COR-L47 (cell line): ENCODE measurements at places on chromosomes 4 and X.

GRCh38 chr4:24405341-24405740 lies 179.0 kb downstream of the DHX15 start:
- no peak for DNase-seq

GRCh38 chr4:161133586-161134276 lies 1030.1 kb downstream of the FSTL5 start:
- DNase-seq: no peak

DNA sequence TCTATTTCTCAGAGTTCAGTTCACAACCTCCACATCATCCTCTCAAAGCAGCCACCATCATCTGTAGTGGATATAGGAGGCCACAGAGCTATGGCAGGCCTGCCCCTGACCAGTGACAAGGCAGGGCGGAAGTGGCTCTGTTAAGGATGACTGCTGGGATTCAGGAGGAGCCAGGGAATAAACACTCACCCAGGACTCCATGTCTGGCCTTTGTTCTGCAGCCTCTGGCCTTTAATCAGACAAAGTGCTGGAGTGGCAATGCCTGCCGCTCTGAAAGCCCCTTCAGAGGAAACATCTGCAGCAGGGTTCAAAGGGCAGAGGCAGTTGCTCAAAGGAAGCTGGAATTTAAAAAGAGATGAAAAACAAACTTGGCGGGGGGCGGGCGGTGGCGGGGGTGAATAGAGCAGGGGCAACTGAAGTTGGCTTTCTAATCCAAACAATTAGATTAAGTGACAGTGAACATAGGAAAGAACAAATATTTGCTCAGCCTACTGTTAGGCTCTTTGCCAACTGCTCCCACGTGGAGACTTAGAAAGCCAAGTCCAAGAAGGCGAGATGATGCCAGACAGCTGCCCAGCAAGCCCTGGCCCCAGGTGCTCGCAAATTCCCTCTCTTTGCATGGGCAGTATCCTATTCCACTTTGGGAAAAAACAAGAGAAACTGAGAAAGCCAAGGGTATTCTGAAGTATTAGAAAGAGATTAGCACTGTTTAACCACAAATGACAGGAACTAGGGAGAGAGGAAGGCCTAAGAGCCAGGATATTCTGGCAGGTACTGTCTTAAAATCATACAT lies 5.5 kb downstream of the MPP1 start:
- peak; percentile 91 for DNase-seq

DNA sequence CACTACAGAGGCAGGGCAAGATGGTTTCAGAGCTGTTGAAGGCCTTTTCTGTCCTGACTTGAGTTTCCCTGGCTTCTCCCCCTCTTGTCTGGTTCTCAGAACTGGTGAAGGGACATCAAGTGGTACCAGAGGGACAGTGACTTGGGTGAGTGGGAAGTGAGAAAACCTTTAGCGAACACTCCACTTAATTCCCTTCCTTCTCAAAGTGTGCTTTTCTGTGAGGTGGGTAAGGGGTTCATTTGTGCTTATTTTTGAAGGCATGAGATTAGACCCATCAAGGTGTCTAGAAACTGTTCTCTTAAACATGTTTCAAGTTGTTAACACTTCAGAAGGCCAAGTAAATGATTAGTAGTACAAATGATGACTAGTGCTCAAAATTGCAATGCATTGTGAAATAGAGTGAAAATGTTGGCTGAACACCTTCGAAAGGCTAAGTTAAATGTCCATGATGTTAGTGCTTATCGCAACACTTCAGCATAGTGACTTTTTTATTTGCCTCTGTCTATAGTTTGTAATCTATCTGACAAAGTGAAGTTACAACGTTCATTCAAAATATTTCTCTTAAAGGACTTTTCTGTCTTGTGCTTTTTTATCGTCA lies 2.8 kb downstream of the AREG start:
- no peak for DNase-seq

- DNase-seq: no peak
These were observed 87.9 kb downstream of the TET2 start for GRCh38 chr4:105234582-105234981.

GRCh38 chr4:145098675-145099037 lies 545 bp downstream of the ABCE1 start:
- peak; percentile 20 for DNase-seq

- peak; percentile 30 for DNase-seq
These were observed 182.5 kb upstream of the NPY2R start for GRCh38 chr4:155025762-155026457.

GRCh38 chrX:103817502-103817901 lies 14.6 kb downstream of the RAB9B start:
- no peak for DNase-seq

DNA sequence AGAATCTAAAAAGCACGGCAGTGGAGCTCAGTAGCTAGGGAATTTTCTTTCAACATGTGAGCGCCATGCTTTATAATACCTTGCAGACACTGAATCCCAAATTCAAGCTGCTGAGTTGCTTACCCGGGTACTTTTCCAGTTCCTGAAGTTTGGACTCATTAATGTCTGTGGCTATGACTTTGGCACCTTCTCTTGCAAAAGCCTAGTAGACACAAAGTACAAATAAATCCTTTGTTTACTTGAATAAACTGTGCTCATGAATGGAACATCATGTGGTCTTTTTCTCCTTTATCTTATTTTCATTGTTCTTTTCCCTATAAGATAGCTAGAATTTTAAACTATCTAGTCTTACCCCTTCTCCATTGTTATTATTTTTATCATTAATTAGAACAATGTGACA lies 4.6 kb downstream of the BDH2 start:
- no peak for DNase-seq

DNA sequence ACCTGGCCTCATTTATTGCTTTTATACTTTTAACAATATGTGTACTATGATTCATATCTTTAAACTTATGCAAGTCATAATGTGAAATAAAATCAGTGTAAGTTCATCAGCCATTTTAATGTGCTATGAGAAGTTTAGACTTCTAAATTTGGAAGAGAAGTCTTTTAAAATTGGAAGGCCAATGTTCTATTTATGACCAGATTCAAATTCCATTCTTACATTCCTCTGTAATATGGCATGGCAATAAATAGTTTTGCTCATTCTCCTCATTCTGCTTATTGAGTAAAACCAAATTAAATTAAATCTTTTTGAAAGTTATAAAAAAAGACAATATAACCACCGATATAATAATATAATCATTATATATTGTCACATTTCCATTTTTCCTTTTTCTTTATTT lies 126.2 kb downstream of the SORBS2 start:
- no peak for DNase-seq

GRCh38 chr4:25703731-25704388 lies 48.2 kb downstream of the SLC34A2 start:
- DNase-seq: no peak

- DNase-seq: no peak
These were observed 11.2 kb upstream of the ZCCHC13 start for GRCh38 chrX:74292808-74293123.

GRCh38 chr4:186299291-186299690 lies 33.3 kb downstream of the F11 start:
- DNase-seq: no peak

DNA sequence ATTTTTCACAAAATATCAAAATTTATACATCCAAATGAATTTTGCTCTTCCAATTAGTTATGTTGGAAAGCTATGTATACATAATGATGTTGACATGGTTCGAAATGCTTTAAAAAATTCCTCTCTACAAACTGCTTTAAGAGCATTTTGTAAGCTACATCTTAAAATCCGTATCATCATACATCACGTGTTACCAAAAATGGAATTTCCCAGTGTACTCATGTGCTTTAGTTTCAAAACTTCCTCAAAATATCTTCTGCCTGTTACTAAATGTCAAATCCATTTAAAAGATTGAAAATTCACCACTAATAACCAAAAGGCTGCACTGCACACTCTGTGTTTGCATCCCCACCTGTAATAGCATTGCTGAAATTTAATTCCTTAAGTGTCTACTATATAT lies 87.9 kb downstream of the WDFY3 start:
- no peak for DNase-seq

- no peak for DNase-seq
These were observed 95.4 kb downstream of the GPR143 start for GRCh38 chrX:9670136-9670814.

GRCh38 chr4:119646347-119647071 lies 17.9 kb upstream of the PDE5A start:
- DNase-seq: peak; percentile 88

DNA sequence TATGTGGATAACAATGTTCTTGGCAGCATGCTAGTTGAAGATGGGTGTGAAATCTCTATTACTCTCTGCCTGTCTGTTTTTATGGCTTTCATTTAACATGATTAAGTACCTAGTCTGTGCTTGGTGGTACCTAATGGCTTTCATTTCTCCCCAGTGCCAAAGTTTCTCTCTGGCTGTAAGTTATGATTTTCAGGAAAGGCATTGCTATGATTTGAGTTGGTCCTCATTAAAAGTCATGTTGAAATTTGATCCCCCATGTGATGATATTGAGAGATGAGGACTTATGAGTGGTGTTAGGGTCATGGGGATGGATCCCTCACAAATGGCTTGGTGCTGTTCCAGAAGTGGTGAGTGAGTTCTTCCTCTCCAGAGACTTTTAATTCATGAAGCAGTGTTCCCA lies 162.4 kb upstream of the IL15 start:
- no peak for DNase-seq
